ENCODE measurements at places on chromosomes 7 and 10. TPM values are rescaled to one million over a fixed set of nuclear protein-coding genes. Genes with fewer than 3 reads are reported as not detected.

GRCh38 chr10:30459283-30459682 lies 25.3 kb downstream of the MAP3K8 start:
- DNase-seq = peak; percentile 48

GRCh38 chr10:119178372-119179119 lies at the start of gene PRDX3:
Gene PRDX3 (minus strand): TSS chr10:119178812. CDS start chr10:119178790, 22 bp downstream.
- DNase-seq = peak; percentile 97

DNA sequence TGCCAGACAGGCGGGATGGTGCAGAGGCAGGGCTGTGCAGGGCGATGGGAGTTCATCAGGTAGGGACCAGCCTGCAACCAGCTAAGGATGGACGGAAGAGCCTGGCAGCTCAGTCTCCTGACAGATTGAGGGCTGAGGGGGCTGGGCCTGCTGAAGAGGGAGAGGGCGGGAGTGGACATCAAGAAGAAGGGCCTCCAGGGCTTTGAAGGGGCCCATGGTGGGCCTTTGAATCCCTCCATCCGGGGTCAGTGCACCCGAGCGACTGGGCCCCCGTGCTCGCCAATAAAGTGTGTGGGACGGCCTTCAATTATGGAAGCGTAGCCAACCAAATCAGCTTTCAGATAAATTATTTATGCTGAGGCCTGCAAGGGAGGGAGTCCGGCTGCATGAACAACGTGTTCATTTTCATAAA lies 431.2 kb downstream of the RPS24 start:
- no peak for DNase-seq

DNA sequence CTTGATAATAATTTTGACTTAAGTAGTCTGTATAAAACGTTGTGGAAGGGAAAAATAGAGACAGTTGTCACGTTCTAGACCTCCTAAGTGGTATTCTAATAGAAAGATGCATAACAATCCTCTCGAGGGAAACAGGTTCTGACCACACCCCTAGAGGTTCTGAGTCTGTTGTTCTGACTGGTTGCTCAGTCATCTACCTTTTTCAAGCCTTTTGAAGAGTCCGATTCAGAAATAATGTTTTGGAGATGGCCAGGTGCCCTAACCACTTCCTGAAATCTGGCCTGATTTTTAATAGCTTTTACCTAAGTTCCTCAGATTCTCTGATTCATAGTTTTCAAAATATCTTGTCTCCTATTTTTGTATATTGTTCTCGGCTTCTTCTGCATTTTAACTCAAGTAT lies 175.6 kb downstream of the HDAC9 start:
- DNase-seq = no peak

DNA sequence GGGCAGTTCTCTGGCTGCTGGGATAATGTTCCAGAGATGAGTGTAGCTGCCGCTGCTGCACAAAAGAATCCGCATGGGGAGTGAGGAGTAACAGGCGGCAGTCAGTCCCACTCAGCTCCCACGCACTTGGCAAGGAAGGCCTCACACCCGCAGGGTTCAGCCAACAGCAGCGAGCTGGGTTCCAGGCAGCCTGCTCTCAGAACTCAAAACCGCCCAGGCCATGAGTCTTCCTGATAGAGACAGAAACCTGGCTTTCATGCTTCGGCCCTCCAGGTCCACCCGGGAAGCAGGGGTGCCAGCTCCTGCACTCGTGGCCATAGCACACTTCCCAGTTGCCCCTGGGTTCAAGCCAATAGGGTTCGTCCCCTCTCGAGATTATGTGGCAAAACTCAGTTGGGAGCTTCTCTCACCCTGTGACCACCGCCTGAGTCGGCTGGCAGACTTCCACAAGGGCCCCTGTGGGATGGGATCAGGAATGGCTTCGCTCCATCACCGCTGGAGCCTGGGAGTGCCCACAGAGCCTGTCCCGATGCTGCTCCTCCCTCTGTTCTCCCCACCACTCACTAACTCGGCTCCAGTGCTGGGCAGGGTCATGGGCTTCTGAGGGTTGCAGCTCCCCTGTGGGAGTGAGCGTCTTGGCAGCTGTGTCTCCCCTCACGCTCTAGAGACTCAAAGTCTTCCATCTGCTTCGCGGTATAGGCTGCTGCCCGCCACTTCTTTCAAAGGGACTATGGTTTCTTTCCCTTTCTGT lies 20.6 kb downstream of the CLRN3 start:
- DNase-seq = no peak

GRCh38 chr10:89075631-89076030 lies 85.0 kb downstream of the FAS start:
- no peak for DNase-seq

DNA sequence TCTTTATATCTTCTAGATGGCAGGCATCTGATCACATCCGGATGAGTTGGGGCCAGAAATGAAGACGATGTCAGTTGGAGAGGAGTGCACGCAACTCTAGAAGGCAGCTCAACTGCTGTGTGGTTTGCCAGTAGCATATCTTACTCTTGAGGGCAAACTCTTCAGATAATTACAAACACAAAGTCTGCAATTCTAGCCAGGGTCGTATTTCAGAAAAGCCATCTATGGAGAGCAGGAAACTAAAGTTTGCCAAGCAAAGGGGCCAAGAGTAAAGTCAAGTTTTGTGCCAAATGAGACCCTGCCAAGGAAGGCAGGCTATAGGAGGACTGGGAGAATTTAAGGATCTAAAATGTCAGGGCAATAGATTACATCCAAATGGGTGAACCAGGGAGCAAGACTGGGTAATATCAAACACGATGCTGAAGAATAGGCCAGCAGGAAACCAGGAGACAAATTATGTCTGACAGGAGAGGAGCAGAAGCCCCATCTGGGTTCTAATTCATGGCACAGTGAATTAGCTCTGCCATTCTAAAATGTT lies 312.5 kb upstream of the SEMA3C start:
- no peak for DNase-seq

- DNase-seq = no peak
These were observed 68.0 kb downstream of the PIP4K2A start for GRCh38 chr10:22646388-22646853.

- no peak for DNase-seq
These were observed 509.4 kb downstream of the PTPRN2 start for GRCh38 chr7:158077934-158078910.

- DNase-seq = no peak
These were observed 22.2 kb downstream of the ABCA13 start for GRCh38 chr7:48193421-48193820.

GRCh38 chr7:6446838-6447580 lies 745 bp downstream of the DAGLB start:
- DNase-seq = peak; percentile 91

DNA sequence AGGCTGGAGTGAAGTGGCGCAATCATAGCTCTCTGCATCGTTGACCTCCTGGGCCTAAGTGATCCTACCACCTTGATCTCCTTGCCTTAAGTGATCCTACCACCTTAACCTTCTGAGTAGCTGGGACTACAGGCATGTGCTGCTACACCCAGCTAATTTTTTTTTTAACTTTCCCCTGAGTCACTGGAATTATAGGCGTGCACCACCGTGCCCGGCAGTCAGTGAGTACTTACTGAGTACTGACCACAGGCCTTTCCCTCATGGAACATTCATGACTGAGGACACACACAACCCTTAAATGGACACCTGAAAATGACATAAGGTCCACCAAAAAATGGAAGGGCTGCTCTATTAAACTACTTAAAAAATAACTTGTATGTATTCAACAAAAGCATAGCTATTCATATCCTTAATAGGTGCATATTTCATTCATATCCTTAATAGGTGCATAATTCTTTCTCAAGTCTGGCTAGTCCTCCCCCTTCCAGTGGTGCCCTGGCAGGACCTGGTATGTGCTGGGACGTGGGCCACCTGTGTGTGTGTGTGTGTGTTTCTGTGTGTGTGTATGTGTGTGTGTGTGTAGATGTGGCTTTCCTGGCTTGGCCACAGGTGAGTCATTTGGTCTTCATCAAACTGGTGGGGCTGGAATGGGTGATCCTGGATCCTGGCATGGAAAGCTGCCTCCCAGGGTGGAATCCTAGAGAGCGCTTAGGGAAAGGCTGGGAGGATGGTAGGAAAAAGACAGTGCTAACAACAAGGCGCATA lies 3.5 kb downstream of the FAM180A start:
- no peak for DNase-seq

GRCh38 chr10:89367529-89367928 lies 10.3 kb upstream of the IFIT1B start:
- DNase-seq = no peak

GRCh38 chr7:2723138-2723850 lies 35.3 kb downstream of the AMZ1 start:
- no peak for DNase-seq

TCAF2 gene
- 1.0 TPM for total RNA-seq

SLC13A1 gene
- 0.07 TPM for total RNA-seq

CNPY1 gene
- not detected for total RNA-seq

ST7 gene
- 38.5 TPM for total RNA-seq

CALHM1 gene
- total RNA-seq = not detected

HUS1 gene
- 27.7 TPM for total RNA-seq

WDFY4 gene
- 0.43 TPM for total RNA-seq

CYP2W1 gene
- 20.3 TPM for total RNA-seq

HDAC9 gene
- total RNA-seq = 6.7 TPM

DPP6 gene
- total RNA-seq = 0.20 TPM

ZNF25 gene
- total RNA-seq = 5.0 TPM

SLC13A4 gene
- total RNA-seq = not detected

HMX2 gene
- not detected for total RNA-seq

GARIN1A gene
- 0.67 TPM for total RNA-seq

Data from hepatocyte (in vitro differentiated cells).